ENCODE measurements at places on chromosomes 2 and 18. TPM values are rescaled to one million over a fixed set of nuclear protein-coding genes. Genes with fewer than 3 reads are reported as not detected.

DNA sequence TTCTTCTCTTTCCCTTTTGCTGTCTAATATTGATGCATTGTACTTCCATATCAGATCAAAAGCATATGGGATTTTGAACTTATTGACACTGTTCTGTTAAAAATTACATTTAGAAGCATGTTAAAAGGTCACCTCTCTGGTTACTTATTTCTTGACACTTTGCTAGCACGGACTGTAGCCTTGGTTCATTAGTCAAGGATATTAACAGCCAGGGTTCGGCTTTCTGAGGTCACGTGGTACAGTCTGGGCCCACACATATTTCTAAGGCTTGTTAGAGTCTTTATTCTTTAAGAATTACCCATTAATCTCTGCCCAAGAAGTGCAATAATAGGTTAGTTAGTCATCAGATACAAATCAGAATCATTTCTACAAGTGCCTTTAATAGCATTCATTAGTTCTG is 1035.8 kb upstream of the FANCL start:
- no peak for DNase-seq

- DNase-seq, result peak; percentile 62
These were observed 99.7 kb downstream of the MEP1B start for GRCh38 chr18:32289483-32290075.

DNA sequence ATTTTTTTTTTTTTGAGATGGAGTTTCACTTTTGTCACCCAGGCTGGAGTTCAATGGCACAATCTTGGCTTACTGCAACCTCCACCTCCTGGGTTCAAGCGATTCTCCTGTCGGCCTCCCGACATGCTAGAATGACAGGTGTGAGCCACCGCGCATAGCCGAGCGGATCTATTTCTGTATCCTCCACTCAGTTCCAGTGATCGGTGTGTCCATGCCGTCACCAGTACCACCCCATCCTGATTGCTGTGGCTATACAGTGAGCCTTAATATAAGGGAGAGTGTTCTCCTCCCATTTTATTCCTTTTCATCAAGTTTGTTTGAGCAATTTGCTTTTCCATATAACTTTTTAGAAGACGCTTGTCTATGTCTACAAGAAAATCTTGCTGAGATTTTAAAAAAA is 35.2 kb downstream of the RFX8 start:
- no peak for DNase-seq

GRCh38 chr2:223993634-223994232 is 36.5 kb downstream of the MRPL44 start:
- DNase-seq, result peak; percentile 55

DNA sequence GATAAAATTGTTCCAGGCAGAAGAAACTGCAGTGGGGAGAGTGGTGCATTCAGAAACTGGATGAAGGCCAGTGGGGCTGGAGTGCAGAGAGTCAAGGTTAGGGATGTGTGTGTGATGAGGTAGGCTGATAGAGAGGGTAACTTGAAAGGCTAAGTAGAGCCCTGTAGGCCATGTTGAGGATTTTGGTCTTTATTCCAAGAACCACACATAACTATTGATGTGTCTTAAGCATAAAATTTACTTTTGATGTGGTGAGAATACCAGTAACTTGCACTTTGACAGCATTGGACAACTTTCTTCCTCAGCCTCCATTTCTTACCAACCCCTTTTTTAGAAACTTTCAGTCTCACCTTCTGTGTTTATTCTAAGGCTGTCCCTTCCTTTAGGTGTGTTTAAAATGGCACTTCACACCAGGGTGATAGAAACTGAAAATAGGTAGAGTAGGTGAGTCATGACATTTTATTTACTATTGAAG is 22.6 kb downstream of the MTX2 start:
- no peak for DNase-seq

GRCh38 chr2:241204010-241204384 is 15.5 kb downstream of the ANO7 start:
- DNase-seq, result no peak

- no peak for DNase-seq
These were observed 136.1 kb upstream of the FANCL start for GRCh38 chr2:58377181-58377580.

DNA sequence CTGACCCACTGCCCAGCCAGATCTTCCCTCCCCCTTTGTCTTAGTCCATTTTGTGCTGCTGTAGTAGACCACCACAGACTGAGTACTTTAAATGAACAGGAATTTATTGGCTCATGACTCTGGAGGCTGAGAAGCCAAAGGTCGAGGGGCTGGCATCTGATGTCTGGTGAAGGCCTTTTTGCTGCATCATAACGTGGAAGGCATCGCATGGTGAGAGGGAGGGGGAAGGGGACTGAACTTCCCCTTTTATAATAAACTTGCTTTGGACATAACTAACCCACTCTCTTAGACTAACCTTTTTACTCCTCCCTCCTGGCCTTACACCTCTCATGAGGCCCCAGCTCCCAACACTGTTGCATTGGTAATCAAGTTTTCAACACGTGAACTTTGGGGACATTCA is 83.8 kb downstream of the MAP4K4 start:
- no peak for DNase-seq

DNA sequence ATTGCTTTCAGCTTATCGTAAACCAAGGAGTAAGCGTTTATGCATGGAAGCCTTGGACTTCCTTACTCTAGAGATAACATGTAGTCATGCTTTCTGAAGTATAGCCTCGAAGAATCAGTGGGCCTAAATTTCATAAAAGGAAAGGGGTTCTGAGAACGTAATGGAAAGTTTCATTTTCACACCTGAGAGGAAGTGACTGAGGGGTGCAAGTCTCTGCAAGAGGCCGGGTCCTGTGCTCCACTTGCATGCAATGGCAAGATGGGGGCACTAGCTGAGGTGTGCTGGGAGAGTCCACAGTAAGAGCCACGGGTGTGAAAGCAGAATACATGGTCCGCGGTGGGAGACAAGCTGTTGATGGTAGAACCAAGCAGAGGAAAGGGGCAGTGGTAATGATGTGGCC is 36.5 kb upstream of the C1D start:
- DNase-seq, result no peak

- DNase-seq, result no peak
These were observed 63.9 kb upstream of the UGP2 start for GRCh38 chr2:63777816-63778215.

DNA sequence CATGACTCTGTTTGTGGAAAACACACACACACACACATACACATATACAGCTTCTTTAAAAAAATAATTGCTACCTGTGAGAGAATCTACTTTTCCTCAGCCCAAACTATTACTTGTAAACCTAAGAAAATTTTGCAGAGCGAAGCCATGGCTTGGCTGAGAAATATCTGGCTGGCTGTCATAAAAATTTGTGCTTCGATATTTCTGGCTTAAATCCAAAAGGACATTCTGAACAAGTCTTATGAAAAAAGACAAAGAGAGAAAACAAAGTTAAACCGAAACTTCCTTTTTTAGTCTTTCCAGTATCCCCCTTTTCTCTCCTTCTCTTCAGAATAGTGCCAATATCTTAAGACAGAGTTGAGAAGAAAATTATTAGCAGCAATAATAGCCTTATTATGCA is 2048.0 kb downstream of the SUCLG1 start:
- DNase-seq, result no peak

- DNase-seq, result no peak
These were observed 31.2 kb downstream of the RAB1A start for GRCh38 chr2:65098741-65099140.

DNA sequence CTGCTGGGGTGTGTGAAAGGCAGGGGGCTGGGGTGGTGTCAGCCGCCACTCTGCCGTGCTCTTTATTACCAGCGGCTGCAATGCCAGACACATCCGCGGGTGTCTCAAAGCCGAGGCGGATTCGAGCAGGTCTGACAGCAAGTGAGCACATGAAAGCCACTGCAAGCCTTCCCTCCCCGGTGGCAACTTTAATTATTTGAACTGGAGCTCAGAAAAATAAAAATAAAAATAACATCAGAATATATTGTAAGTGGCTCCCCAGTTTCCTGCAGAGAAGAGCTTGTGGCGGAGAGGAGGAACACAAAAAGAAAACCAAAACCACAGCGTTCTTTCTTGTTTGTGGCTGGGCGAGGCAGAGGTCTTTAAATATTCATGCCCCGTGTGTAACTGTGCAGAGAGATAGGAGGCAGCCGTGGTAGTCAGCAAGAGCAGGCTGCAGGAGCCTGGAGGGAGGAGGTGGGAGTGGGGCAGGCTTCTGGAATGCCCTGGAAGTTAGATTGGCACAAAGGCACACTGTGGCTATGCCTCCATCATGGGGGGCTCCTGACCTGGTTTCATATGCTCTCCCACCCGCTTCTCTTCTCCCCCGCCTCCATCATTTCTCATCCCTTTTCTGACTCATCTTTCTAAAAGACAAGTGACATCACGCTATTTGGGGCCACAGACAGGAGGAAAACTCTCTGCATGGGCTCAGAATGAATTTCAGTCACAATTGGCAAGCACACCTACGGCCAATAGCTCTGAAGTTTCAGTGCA is 199.8 kb downstream of the CLIP4 start:
- DNase-seq, result no peak

DNA sequence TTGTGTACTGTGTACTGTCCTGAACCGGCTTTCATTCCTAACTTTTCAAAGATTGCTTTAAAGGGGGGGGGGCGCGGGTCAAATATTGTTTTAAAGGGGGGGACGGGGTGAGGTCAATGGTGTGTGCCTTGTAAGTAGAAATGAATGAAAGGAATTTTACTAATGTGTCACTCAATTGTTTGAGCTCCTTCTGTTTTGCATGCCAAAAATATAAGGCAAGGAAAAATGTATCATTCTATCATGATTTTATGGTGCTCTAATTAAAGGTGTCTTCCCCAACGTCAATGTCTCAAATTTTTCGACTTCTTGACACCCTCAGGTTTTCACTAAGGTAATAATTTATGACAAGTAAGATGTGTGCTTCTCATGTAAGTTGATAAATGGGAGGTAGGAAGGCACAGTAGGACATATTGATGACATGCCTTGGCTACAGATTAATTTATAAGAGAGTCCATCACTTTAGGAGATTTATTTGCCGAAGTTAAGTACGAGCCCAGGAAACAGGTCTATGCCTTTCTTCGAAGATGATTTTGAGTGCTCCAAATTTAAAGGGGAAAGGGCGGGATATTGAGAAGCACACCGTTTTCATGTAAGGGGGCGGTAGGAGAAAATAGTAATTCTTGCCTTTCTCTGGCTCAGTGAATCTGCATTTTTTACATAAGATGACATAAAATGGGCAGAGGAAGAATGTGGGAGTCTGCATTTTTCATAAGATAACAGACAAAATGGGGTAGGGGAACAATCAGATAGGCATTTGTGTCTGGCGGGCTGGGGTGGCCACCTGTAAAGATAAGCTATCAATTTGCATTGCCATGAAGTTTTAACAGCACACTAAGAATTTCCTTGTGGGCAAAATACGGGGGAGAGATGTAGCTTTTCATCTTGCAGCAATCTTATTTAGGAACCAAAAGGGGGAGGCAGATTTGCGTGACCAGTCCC is 1.2 kb upstream of the TRAPPC8 start:
- no peak for DNase-seq

GRCh38 chr2:229492034-229492433 is 220.9 kb upstream of the PID1 start:
- DNase-seq, result no peak

GRCh38 chr2:95122197-95122551 is 566 bp upstream of the MRPS5 start:
- no peak for DNase-seq

GRCh38 chr2:205170399-205170798 is 511.9 kb upstream of the NRP2 start:
- DNase-seq, result no peak

- DNase-seq, result peak; percentile 24
These were observed 81.1 kb upstream of the SLC39A10 start for GRCh38 chr2:195575879-195576401.

DNA sequence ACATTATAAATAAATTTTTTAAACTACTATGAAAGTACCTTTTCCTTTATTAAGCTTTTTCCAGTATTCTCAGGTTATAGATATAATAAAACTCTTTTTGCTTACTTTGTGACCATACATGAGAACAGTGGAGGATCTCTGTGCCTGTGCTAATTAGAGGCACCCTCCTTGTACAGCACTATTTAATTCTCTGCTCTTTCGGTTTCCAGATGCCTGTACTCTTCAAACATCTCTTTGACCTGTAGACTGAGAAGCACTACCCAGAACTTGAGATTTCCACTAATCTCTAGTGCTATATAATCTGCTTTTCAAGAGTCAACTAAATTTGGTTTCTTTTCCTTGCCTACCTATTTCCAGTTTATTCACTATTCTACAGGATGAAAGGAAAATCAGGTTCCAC is 131.1 kb downstream of the GULP1 start:
- DNase-seq, result no peak

DNA sequence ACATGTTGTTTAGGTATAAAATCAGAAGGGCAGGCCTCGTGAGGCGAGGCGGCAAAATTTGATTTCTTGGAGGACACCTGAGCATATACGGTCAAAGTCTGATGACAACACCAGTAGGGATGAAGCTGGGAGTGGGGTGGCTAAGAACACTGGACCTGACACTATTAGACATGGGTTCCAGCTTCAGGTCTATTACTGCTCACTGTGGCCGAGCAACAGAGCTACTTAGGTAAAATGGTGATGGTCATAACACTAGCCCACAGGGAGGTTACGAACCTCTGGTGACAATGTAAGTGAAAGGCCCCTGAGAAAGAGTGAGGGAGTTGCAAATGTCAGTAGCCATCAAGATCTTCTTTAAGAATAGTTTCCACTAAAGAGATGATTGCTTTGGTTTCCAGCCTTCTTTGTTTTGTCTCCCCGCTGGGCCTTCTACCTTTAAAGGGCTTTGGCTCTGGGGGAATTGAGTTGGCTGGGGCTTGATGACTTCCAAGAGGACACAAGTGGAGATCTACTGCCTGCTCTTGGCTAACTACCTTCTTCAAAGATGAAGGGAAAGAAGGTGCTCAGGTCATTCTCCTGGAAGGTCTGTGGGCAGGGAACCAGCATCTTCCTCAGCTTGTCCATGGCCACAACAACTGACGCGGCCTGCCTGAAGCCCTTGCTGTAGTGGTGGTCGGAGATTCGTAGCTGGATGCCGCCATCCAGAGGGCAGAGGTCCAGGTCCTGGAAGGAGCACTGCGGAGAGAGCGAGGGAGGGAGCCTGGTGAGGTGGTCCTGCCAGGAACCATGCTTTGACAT is 3.5 kb downstream of the IL1B start:
- DNase-seq, result no peak

The DOK6 gene
- 6.8 TPM for total RNA-seq

The SCLY gene
- total RNA-seq, result 23.3 TPM

The MAPK4 gene
- total RNA-seq, result 1.5 TPM

The ASPRV1 gene
- total RNA-seq, result 11.2 TPM

The SOWAHC gene
- total RNA-seq, result 24.9 TPM

The SNTG2 gene
- 21.8 TPM for total RNA-seq

The KLHL14 gene
- total RNA-seq, result 0.59 TPM

All from tibial nerve (tissue), 4 donors.